ENCODE measurements at places on chromosomes 13 and 19. TPM values are rescaled to one million over a fixed set of nuclear protein-coding genes. Genes with fewer than 3 reads are reported as not detected.

SLC10A2 gene
- not detected for total RNA-seq

IRF3 gene
- 40.1 TPM for total RNA-seq

GRCh38 chr19:5578097-5578846, 10.5 kb upstream of the TINCR start:
- DNase-seq = peak; percentile 91

DNA sequence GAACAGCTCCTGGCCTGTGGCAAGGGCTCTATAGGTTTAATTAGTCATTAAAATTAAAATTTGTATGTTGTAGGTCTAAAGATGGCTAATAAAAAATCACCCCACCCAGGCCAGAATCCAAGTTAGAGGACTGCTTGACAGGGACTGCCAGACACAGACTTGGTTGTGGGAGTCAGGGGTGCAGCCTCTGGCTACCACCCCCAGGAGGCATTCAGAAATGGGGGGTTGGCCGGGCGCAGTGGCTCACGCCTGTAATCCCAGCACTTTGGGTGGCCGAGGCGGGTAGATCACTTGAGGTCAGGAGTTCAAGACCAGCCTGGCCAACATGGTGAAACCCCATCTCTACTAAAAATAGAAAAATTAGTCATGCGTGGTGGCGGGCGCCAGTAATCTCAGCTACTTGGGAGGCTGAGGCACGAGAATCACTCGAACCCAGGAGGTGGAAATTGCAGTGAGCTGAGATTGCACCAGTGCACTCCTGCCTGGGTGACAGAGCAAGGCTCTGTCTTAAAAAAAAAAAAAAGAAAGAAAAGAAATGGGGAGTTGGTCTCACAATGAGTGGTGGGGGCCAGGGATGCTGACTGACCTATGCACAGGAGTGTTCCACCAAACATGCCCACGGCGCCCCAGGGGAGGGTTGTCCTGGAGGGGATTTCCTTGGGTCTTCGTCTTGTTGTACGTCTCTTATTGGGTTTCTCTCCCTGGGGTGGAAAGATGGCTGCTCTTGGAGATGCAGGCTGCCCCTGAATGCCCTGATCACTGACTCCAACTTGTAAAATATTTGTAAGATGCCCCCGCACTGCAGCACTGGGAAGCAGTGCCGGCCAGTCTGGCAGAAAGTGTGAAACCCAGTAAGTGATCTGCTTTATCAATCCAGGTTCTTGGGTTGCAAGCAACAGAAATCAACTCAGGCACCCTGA, 68.8 kb downstream of the SIPA1L3 start:
- DNase-seq = no peak

FFAR3 gene
- not detected for total RNA-seq

ZNF418 gene
- 25.4 TPM for total RNA-seq
